Upper lobe of left lung (tissue), 6 donors: ENCODE measurements at places on chromosomes 4 and X.

DNA sequence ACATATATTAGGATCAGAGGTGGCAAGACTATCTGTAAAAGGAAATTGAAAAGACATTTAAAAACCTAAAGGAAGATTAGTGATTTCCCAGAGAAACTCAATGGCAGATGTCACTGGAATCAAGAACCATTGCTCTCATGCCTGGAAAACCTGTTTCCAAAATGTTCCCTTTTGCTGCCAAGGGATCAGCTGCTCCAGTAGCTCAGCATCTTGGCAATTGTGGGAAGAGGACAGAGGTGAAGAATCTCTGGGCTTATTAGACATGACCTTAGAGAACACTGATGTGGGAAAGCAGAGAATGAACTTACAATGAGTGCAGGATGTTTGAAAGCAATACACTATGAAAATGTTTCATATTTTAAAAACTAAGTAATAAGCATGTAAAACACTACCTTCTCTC, 98.3 kb downstream of the SHROOM3 start:
- DNase-seq = no peak

DNA sequence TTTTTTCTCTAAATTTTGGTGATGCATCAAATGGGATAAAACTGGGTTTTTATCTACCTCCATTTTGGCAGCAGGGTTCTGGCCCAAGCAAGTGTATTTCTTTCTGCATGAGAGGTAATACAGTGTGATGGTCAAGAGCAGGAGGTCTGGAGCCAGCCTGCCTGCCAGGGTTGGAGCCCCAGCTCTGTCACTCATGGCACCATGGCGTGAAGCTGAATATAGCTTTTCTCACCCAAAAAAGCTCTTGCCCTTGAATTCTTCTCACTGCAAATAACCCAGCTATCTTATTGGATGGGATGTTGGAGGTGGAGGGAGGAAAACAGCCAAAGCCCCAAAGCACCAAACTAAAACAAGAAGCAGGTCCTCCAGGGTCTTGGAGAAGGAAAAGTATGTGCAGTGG, 218.4 kb downstream of the ARHGAP10 start:
- DNase-seq = no peak

GRCh38 chr4:175106301-175106700, 188.1 kb downstream of the ADAM29 start:
- no peak for DNase-seq

DNA sequence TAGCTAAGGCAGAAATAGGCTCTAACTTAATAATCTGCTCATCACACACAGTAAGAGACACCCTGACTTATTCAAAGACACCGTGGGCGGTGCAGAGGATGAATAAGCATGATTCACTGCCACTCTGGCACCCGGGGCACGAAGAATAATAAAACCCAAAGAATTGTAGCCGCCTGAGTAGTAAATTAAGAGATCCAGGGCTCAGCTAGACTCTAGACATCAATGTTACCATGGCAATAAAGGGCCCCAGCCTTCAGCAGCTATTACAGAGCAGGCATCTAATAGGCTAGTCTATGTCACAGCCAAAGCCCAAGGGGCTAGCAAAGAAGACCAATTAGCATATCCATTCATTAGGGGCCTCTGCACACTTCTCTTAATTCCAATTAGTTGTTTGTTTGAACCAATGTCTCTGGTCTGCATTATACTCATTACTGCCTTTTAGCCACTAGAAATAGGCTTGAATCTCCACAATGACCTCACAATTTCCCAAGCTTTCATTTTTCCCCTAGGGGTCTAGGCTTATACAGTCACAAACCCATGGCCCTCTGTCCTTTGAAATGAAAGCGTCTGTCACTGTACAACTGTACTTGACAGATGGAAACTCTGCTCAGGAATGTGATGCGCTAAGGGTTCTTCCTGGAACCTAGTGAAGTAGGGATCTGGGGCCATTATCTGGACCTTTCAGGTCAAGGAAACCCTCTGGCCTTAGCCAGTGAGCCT, 3.0 kb upstream of the ATP1B4 start:
- no peak for DNase-seq
